Mesenteric fat pad (tissue), 1 donor: ENCODE measurements at places on chromosomes 11 and 22.

GRCh38 chr11:2980168-2980840 is 11.8 kb downstream of the NAP1L4 start:
- DNase-seq: no peak

DNA sequence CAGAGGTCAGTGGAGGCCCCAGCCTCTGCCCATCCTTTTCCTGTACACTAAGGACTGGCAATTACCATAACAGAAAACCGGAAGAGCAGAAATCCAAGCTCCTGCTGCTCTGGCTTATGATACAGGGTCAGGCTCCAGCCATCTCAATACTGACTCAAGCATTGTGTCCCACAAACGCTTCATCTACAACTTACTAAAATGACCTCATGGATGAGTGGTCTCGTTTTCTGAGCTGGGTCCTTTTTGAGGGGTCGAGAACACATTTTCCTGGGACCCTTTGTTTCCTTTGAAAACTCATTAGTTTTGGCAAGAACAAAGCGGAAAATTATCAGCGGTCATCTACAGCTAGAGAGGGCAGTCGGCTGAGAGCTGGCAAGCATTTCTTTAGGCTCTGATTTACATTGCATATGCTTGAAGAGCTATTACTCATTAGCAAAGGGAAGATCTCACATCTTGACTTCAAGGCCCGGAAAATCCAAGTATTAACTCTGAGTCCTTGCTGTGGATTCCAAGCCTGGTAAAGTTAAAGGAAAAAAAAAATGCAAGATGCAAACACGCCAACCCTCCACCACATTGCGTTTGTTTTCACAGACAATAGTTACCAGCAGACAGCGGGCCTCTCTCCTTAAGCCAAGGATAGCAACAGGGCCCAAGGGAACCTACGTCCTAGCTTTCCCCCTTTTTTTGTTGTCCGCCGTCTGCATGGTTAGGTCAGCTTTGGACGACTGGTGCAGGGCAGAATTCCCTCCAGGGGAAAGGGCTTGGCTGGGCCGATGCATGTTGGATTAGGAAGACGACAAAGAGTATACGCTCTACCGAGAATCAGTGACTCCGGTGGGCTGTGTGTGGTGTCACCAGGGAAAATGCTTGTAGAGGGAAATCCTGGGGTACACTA is 1.8 kb downstream of the TESMIN start:
- DNase-seq: no peak

- no peak for DNase-seq
Measured at GRCh38 chr11:10930972-10931760, 73.3 kb upstream of the ZBED5 start.

- DNase-seq: no peak
Measured at GRCh38 chr11:129404731-129405130, 29.1 kb downstream of the BARX2 start.

DNA sequence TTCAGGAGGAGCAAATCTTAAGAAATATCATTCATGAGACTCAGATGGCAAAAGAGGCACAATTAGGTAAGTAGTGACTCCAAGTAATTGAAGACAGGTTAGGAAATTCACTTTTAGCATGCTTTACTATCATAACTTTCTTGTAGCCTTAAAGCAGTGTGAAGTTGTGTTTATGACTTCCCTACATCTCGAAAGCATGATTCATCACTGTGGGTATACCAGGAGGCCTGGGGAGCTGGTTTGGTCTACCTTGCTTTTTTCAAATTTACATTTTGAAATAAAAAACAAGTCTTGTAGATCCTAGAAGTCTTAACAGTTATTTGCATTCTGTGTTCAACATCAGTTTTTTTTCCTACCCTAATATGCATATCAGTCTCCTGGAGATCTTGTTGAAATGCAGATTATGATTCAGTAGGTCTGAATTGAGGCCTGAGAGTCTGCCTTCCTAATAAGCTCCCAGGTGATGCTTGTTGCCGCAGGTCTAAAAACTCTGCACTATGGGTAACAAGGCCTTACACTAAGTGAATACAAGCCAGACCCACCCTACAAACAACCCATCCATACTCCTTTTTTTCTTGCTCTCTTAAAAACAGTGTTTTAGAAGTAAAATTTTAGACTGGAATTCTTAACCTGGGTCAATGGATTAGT is 41.4 kb downstream of the TTC17 start:
- no peak for DNase-seq

DNA sequence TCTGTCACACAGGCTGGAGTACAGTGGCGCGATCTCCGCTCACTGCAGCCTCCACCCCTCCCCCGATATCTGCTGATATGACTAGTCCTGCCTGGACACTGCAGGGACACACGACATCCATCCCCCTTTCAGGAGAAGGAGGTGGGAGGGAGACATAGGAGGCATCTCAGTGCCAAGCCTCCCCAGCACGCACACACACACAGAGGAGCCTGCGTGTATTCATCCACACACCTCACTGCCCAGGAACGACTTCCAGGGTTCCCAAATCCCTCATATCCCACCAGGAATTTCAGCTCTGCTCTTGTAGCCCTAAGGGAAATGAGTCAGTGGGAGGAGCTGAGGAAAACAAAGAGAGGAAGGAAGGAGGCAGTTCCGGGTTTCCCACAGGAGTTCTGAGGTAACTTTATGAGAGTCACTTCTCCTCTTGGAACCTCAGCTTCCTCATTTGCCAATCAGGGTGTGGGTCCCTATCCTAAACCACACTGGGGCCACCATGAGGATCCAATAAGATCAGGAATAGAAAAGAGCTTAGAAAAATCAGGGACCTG is 37.2 kb upstream of the ACER3 start:
- DNase-seq: no peak

- no peak for DNase-seq
Measured at GRCh38 chr11:128207861-128208321, 379.5 kb downstream of the ETS1 start.

DNA sequence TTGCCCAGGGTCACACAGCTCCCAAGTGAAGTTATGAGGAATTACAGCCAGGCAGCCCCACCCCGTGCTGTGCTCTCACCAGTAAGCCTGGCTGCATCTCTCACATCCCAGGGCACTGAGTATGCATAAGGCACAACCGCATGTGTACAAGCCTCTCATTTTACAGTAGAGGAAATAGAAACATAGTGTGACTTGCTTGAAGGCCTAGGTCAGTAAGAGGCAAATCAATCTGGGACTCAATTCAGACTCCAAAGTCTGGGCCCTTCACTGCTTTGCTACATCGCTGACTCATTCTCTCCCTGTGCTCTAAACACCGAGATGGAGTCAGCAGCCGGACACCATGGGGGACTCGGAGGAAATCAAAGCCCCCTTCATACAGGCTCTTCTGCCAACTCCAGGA is 7.9 kb downstream of the ABTB2 start:
- no peak for DNase-seq

GRCh38 chr11:13332124-13332523 is 54.5 kb downstream of the BMAL1 start:
- DNase-seq: no peak

DNA sequence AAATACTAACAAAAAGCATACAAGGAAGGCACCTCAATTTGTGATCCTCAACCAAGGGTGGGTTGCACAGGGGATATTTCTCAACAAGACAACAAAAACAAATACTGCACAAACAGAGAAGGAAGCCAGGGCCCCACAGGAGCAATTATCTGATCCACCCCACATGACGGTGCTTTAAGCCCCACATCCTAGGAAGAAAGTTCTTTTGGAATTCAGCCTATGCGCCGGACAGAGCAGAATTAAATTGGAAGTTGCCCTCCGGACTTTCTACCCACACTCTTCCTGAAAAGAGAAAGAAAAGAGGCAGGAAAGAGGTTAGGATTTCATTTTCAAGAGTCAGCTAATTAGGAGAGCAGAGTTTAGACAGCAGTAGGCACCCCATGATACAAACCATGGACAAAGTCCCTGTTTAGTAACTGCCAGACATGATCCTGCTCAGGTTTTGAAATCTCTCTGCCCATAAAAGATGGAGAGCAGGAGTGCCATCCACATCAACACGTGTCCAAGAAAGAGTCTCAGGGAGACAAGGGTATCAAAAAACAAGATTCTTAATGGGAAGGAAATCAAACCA is 40.6 kb downstream of the OSBP start:
- no peak for DNase-seq

- DNase-seq: peak; percentile 86
Measured at GRCh38 chr22:46083383-46084350, 66.7 kb upstream of the PPARA start.

- DNase-seq: peak; percentile 97
Measured at GRCh38 chr11:68459886-68460740, 439 bp upstream of the PPP6R3 start.

DNA sequence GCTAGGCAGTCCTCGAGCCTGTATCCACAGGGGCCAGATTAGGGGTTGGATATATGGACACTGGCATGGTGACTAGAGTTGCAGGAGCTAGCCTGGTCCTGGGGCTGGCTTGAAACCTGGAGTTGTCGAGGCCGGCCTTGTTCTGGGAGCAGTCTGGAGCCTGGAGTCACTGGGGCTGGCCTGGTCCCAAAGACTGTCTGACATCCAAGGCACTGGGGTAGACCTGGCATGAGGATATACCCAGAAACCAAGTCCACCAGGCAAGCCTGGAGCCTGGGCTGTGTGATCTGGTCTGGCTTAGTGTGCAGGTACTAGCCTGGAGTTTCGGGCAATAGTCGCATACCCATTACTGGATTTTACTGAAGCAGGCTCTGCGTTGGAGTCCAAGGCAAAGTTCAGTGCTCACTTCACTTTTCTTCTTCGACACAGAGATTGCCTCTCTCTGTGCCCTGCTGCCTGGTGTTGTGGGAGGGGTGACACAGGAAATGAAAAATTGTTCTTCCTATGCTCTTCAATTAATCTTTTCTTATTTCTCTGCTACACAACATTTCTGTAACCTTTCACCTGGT is 4.3 kb upstream of the GLYATL1 start:
- no peak for DNase-seq

GRCh38 chr11:60847281-60847680 is 5.4 kb downstream of the CCDC86 start:
- no peak for DNase-seq

- DNase-seq: no peak
Measured at GRCh38 chr11:91220476-91221202, 997.8 kb upstream of the CHORDC1 start.

DNA sequence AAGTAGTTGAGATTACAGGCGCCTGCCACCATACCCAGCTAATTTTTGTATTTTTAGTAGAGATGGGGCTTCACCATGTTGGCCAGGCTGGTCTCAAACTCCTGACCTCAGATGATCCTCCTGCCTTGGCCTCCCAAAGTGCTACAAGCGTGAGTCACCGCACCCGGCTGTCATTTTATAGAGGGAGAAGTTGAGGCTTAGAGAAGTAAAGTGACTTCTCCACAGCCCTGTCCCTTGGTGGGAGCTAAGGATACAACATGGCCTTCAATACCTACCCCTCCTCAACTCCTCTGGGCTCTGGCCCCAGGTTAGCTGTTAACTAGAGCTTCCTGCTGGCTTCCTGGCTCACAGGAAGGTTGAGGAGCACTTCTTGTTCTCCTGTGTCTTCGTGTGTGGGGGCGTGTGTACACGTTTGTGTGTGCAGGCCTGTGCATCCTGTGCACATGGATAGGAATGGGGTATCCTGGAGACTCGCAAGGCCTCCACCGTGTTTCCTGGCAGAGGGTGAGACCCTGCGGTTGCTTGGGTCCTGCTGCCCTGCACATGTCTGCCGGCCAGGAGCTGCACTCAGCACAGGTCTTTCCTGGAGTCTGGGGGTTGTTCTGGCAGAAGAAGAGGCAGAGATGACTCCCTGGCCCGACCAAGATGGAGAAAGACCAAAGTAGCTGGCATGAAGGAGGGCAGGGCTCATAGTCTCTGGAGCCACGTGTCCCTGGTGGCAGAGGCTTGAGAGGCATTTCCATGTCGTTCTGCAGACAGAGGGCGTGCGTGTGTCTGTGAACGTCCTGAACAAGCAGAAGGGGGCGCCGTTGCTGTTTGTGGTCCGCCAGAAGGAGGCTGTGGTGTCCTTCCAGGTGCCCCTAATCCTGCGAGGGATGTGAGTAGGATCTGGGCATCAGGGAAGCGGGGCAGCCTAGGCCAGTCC is 2.4 kb downstream of the SIDT2 start:
- DNase-seq: peak; percentile 90

DNA sequence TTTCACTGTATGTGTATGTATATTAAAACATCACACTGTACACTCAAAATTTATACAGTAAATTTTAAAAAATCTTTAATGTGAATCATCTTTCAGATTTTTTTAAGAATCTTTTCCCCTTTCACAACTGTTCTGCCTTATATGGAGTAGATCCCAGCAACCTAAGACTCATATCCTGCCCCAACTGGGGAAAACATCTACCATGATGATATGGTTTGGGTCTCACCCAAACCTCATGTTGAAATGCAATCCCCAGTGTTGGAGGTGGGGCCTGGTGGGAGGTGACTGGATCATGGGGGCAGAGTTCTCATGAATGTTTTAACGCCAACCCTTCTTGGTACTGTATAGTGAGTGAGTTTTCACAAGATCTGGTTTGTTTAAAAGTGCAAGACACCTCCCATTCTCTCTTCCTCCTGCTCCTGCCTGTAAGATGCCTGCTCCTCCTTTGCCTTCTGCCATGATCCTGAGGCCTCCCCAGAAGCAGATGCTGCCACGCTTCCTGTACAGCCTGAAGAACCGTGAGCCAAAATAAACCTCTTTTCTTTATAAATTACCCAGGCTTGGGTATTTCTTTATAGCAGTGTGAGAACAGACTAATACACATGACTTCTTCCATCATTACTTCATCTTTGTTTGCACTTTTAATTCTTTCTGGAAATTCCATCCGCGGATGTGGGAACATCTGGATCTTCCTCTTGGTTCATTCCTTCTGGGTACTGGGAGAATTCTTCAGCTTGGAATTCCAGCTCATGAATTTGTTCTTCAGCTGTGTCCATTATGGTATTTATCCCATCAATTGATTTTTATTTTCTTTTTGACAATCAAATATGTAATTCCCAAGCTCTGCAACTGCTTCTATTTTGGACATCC is 36.9 kb downstream of the LINC01488 start:
- no peak for DNase-seq

- DNase-seq: no peak
Measured at GRCh38 chr11:106152013-106152412, 74.6 kb downstream of the AASDHPPT start.

GRCh38 chr11:108871152-108871551 is 206.3 kb downstream of the DDX10 start:
- DNase-seq: no peak

DNA sequence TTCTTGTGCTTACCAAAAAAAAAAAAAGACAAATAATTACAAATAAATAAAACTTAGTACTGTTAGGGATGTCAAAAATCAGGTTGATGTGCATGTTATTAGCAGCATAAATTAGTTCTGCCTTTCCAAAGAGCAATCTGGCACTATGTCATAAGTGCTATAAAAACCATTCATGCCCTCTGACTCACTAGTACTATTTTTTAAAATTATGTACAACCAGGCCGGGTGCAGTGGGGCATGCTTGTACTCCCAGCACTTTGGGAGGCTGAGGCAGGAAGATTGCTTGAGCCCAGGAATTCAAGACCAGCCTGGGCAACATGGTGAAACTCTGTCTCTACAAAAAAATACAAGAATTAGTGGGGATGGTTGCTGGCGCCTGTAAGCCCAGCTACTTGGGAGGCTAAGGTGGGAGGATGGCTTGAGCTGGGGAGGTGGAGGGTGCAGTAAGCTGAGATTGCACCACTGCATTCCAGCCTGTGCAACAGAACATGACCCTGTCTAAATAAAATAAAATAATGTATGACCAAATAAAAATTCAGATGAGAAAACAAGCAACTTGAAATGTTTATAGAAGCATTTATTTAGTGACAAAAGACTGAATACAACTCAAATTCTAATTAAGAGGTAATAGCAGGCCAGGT is 25.3 kb downstream of the UEVLD start:
- DNase-seq: no peak

- DNase-seq: no peak
Measured at GRCh38 chr11:109077291-109077920, 344.6 kb upstream of the C11orf87 start.

- DNase-seq: no peak
Measured at GRCh38 chr11:16883174-16883573, 131.0 kb downstream of the PLEKHA7 start.

- DNase-seq: no peak
Measured at GRCh38 chr11:2409126-2409525, 8.6 kb downstream of the TSSC4 start.
